ENCODE measurements at places on chromosomes 16 and 17.

GRCh38 chr16:85398688-85399582 lies 214.2 kb upstream of the GSE1 start:
- no peak for DNase-seq

DNA sequence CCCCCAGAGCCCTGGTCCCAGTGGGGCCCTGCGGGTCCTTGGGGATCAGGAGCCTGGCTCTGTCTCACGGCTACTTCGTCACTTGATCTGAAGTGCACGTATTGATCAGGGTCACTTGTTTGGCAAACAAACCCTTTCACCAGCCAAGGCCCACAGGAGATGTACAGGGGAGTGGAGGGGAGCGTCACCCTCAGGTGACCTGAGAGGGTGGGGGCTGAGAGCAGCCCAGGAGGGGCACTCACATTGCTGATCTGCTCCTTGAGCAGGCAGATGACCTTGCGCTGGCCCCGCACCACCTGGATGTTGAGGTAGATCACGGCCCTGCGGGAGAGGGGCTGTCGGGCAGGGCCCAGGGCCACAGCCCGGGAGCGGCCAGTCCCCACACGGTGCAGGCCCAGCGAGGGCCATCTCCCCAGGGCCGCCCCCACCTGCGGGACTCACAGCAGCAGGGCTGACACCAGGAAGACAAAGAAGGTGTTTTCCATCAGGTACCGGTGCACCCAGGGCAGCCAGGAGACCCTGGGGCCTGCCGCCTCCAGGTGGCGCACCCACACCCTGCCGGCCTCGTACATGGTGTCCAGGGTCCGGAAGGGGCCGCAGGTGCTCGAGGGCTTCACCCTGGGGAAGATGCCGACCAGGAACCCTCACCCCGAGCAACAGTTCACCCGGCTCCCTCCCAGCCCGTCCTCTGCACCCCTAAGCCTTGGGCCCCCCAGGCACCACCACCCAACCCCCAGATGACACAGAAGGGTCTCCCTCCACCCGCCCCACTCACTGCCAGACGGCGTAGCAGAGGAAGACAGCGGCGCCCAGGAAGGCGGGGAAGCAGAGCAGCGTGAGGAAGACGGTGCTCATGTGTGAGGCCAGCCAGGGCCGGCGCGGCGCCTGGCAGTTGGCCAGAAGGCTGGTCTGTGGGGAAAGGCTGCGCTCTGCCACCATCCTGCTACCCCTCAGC lies 11.3 kb downstream of the TMC6 start:
- DNase-seq, result no peak

GRCh38 chr17:28712705-28713415 lies 1.2 kb upstream of the PROCA1 start:
- DNase-seq, result no peak

DNA sequence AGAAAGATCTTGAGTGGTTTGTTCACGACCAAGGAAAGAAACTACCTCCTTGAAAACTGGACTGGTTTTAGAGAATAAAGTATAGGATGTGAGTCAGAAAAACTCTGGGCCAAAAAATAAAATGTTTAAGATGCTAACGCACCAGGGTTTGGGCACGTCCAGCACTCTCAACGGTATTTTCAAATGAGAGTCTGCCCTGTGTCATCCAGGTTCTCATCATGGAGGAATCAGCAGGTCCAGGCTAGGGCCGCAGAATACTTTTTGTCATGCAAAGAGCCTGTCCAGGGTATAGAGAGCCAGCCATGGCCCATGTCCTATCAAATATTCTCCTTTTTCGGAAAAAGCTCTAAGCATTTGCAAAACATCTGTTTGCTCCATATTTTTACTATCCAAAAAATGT lies 2.4 kb downstream of the NXN start:
- DNase-seq, result no peak

DNA sequence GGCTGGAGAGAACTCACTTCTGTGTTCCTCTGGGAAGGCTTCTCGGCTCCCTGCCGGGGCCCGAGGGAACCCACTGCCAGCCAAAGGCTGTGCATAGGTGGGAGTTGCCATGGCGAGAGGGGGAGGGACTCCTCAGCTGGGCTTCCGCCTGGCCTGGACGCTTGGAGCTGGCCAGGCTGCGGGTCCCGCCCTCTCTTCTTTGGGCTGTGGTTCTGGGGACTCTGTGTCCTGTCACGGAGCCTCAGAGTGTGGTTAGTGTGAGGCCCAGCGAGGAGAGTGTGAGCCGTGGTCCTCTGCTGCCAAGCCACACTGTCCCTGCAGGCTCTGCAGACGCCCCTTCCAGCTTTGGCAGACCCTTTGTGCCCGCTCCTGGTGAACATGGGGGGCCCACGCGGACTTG lies 123.1 kb downstream of the OR1D5 start:
- DNase-seq, result no peak

DNA sequence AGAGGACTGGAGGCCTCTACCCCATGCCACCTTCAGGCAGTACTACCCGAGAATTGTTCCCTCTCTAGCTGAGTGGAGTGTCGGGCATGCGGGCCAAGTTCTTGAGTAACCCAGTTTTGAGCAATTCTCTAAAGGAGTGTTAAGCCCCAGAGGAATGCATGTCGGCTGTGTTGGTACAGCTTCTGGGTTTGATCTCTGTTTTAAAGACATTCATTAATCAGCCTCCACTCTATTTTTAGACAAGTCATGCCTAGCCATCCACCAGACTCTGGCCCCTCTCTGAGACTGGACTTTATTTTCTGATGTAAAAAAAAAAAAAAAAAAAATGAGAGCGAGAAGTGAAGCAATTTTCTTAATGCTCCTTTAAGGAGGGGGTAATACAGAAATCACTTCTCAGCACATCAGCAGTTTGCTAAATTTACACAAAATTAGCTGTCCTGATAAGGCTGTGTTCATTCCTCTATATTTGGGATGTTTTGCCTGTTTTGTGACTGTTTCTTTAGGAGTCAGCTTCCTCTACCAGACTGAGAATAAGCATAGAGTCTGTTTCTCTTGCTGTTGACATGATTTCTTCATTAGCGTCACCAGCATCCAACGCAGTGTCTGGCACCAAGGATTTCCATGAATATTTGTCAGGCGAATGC lies 88.7 kb downstream of the AXIN2 start:
- DNase-seq, result no peak

DNA sequence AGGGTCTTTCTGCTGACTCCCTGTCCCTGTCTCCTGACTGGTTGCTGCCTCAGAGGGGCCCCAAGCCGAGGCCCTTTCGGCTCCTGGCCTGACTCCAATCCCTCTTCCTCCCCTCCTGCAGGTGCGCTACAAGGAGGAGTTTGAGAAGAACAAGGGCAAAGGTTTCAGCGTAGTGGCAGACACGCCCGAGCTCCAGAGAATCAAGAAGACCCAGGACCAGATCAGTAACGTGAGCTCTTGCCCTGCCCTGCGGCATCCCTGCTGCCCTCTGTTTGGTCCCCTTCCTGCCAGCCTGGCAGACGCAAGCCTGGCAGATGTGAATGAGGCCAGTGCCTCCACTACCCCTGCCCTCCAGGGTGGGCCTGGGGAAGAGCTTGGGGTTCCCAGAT lies 27.1 kb upstream of the LASP1NB start:
- DNase-seq, result no peak

DNA sequence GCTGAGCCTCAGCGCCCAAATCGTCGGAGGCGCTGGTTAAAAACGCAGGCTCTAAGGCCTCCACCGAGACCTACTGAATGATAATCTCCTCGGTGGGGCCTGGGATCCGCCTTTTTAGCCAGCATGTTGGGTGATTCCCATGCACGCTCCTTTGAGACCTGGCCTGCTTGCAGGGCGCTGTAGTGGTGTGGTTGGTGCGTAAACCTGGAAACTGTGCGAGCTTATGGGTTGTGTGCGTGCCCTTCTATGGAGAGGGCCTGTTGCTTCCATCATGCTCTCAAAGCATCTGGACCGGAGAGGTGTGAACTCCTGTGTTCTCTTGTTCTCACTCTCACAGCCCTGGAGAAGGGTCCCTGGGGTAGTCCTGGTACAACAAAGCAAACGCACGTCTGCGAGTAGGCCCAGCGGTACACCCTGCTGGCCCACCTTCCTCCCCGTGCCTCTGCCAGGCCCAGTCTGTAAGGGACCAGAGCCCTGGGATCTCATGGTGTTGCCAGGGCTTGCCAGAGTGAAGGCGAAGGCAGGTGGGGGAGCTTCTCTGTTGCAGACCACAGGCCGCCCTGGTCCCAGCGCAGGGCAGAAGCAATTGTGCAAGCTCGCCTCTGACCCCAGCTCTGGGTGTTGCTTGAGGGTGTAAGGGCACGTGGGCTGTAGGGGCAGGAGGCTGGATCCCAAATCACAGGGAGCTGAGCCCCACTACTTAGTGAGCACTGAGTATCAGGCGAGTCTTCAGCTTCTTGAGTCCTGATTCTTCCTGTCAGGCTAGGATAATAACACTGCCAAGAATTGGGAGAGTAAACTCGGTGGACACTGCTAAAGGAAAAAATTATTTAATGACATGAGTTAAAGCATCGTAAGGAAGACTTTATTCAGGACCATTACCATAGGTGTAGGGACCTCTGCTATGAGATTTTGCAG lies 879 bp upstream of the LRRC75A start:
- DNase-seq, result no peak

DNA sequence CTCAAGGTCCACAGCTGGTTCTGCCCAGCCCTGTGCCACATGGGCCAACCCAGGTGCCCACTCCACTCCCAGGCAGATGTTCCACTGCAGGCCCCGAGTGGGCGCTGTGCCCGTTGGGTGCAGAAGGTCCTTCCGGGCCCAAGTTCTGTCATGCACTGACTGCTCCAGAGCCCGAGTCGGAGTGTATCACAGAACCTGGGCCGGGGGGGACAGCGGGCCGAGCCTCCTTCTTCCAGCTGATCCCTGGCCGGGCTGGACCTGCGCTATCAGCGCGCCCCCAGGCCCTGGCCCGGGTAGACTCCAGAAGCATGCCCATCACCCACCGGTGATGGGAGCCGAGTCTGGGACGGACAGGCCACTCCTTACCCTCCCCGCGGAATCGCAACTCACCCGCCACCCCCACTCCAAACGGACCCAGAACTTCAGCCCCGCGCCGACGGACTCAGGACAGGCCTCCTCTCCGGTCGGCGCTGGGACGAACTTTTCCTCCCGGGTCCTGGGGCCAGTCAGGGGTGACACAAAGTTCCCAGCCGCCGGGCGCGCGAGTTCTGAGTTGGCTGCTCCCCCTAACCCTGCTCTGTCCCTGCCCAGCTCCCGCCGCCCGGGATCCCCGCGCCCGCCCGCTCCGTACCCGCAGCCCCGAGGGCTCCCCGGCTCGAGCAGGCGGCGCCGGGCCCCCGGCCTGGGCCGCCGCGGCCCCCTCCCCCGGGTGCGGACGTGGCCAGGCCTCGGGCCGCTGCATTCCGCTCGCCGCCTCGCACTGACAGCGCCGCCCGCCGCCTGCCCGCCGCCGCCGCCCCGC lies at the start of gene COPZ2:
COPZ2 (minus strand) TSS at position 762 of the 802 bp plus-strand sequence; CDS start at position 742, 20 bp downstream.
- peak; percentile 72 for DNase-seq

DNA sequence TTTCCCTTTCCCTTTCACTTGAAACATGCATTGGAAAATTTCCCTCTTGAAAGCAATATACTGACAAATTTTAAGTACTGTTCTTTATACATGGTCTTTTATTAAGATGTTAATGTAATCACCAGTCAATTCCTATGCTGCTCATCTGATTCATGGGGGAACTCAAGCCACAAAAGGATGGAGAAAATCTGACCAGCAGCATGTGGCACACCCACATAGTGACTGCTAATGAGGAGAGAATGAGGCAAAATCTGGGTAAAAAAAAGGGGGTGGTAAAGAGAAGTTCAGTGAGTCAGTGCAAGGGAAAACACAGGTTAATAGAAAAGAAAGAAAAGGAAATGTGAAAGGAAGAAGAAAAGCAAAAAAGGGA lies 11.3 kb downstream of the RFFL start:
- DNase-seq, result no peak

GRCh38 chr17:30599428-30600059 lies 122.3 kb downstream of the GOSR1 start:
- no peak for DNase-seq

GRCh38 chr16:76193906-76194615 lies 83.1 kb upstream of the CNTNAP4 start:
- no peak for DNase-seq

GRCh38 chr17:39663340-39663687 lies 1.8 kb upstream of the TCAP start:
- no peak for DNase-seq

DNA sequence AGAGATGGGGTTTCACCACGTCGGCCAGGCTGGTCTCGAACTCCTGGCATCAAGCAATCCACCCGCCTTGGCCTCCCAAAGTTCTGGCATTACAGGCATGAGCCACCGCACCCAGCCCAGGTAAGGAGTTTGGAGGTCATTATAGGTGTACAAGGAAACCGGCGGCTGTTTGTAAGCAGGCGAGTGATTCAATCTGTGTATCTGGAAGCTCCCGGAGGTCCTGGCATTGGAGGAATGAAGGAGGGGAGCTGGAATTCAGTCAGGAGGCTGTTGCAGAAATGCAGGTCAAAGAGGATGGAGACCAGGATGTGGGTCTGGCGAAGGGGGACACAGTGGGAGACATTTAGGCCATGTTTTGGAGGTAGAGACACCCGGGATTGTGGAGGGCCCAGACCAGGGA lies 18.8 kb downstream of the CDC42EP4 start:
- DNase-seq, result no peak

DNA sequence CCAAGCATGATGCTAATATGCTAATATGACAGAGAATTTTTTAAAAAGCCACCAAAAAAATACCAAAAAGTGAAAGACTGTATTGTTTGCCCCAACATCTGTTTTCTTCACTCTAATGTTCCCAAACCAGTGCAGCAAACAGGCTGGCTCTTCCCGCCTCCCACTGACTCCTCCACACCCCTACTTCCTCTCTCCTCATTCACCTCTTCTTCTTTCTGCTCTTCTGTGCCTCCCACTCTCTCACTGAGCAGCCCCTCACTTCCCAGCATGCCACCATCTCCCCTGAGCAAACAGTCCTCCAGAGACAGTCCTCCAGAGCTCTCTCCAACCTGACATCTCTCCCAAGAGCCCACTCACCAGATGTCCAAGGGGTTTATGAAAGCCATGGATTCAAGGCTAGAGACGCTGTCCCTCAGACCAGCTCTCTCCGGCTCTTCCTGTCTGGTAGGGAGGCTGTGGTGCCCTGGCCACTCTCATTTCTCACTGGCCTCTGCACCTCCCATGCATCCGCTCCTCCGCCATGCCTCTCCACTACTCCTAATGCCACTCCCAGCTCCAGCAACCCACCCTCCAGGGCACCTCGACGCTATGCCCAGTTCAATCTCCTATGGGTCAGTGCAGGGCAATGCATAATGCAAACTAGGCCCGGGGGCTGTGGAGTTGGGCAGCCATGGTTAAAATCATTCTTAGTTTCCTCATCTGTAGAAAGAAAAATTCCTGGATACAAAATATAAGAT lies 52.9 kb downstream of the ANKRD11 start:
- no peak for DNase-seq
